ENCODE measurements at places on chromosomes 7 and 10.
A peak's percentile ranks its signal among the peaks of the same experiment; 100 is the strongest.

GRCh38 chr10:79102498-79102874 lies 33.7 kb downstream of the ZMIZ1 start:
- DNase-seq, result no peak

- DNase-seq, result no peak
Observed at GRCh38 chr10:130141460-130141859, 5.3 kb downstream of the GLRX3 start.

GRCh38 chr7:32890010-32890792 lies 1.4 kb downstream of the KBTBD2 start:
- peak; percentile 41 for DNase-seq

- no peak for DNase-seq
Observed at GRCh38 chr10:52105301-52105700, 208.8 kb upstream of the DKK1 start.

- no peak for DNase-seq
Observed at GRCh38 chr7:81846398-81846797, 76.6 kb upstream of the HGF start.

DNA sequence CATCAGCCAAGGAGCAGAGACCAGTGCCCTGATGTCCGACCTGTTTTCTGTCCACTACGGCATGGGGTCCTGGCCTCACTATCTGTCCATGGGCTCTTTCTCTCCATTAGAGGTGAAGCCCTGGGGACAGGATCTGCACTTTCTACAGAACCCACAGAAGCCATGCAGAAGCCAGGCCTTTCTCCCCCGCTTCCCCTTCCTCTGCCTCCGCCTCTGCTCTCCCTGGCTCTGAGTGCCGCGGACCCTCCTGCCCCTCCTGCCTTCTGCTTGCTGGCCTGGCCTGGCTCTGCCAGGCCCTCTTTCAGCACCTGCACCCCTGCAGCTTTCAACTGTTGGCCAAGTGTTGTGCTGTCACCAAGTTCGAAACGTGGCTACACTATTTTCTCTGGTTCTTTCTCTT lies 439.8 kb upstream of the ZMIZ1 start:
- DNase-seq, result no peak

Measured in DMS 273 treated with DMSO at 0.1 percent for 48 hours (cell line).